ENCODE measurements at places on chromosomes 5 and 9.

- no peak for DNase-seq
Measured at GRCh38 chr5:171939951-171940350, 66.5 kb downstream of the FBXW11 start.

GRCh38 chr9:72855890-72856523 is 96.8 kb downstream of the ALDH1A1 start:
- DNase-seq, result no peak

- no peak for DNase-seq
Measured at GRCh38 chr9:130780415-130780814, 54.6 kb upstream of the ABL1 start.

DNA sequence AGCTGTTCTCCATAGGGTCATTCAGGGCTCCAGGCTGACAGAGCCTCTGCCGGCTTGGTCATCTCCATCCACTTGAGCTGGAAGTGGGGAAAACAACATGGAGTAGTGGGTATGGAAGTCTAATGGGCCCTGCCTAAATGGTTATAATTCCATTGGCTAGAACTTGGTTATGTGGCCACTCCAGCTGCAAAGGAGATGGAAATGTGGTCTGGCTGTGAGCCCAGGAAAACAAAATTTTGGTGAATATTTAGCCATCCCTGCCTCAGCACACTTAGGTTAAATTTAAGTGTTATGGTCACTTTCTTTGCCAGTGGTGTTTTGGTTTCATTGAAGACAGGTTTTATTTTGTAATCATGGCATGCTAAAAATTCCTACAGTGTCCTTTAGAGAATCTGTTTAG is 112.3 kb downstream of the SMARCA2 start:
- no peak for DNase-seq

DNA sequence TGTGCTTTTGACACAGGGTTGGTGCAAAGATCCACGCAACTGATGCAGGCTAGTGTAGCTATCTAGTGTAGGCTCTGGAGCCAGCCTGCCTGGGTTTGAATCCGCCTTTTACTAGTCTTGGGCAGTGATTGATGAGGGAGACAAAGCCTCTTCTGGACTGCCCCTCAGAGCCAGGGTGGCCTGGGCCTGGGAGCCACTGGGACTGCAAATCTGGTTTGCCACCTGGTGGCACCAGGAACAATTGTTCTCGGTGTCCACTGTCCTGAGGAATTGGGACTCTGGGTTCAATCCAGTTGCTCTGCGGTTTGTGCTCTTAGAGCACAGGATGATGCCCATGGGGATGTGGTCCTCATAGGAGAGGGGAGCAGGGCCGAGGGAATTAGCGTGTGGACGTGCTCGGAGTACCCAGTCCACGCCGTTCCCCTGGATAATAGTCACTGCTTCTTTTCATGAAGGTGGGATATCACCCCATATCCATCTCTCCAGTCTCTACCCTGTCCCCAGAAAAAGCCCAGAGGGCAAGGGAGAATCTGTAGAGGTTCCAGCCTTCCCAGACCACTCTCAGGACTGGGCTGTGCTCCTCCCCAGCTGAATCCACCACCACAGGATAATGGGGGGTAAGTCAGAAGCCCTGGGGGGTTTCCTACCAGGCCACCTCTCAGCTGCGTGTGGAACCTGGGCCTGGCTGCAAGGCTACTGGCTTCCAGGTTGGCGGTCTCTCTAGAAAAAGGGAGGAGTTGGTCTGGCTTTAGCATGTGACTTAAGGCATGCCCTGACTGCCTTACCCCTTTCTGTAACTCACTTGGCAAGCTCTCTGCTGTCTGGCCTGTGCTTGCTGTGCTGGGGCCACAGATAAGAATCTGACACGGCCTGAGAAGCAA is 1.9 kb downstream of the B4GALT7 start:
- no peak for DNase-seq

- DNase-seq, result no peak
Measured at GRCh38 chr9:129972816-129973215, 70.2 kb downstream of the FNBP1 start.

GRCh38 chr5:80481019-80481893 is 6.6 kb upstream of the FAM151B start:
- no peak for DNase-seq

GRCh38 chr5:7671381-7671993 is 179.4 kb downstream of the CFAP90 start:
- no peak for DNase-seq

DNA sequence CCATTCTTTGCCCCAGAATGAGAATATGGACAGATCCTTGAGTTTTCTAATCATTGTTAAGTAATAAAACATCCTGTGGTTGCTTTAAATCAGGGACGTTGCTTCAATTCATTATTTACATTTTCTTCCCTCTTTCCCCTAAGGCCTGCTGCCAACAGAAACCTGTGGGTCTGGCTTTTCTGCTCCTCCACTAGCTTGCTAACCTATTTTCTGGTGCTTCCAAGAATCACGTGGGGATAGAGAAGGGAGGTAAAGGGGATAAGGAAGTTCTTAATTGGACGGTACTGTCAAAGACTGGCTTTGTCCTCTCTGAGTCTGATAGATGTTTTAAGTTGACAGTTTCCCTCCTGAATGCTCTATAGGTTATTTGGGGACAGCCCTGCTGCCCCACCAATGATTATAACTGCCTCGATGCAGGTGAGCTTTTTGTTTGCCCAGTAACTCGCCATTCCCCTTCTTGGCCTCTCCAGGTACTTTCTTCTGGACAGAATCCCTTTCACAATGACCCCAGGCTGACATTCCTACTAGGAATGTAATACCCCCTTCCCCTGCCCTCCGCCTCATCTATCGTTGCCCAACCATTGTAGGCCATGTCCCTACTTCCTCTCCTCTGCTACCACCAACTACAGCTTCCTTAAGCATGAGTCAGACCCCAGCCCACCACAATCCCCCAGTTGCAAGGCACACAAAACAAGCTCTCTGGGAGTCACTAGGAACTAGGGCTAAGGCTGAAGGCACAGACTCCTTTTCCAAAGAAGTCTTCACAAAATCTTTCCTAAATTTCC is 19.9 kb upstream of the CPEB4 start:
- no peak for DNase-seq
